Stimulated activated CD4-positive, alpha-beta T cell treated with anti-CD3 and anti-CD28 coated beads, Interleukin-15, amount 100 ng/mL, for 1 hour (primary cell): ENCODE measurements at places on chromosomes 3 and 15.

DNA sequence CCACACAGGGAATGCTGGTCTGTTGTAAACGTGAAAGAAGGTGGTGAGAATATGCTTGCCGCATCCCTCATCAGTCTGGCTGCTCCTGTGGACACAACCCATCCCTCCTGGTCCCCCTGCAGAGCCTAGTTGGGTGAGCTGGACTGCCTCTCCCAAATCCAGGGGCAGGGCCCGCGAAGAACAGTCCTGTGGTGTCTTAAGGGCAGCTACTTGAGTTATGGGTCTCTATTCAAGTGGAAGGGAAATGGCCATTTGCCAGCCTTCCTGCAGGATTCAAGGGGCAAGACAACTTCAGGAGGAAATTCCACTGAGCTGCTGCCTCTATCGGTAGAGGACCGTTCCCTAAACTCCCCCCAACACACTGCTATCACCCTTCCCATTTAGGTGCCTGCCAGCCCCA is 98.9 kb downstream of the IQSEC1 start:
- no peak for DNase-seq

- no peak for DNase-seq
Observed at GRCh38 chr3:61146010-61146890, 105.0 kb downstream of the FHIT start.

DNA sequence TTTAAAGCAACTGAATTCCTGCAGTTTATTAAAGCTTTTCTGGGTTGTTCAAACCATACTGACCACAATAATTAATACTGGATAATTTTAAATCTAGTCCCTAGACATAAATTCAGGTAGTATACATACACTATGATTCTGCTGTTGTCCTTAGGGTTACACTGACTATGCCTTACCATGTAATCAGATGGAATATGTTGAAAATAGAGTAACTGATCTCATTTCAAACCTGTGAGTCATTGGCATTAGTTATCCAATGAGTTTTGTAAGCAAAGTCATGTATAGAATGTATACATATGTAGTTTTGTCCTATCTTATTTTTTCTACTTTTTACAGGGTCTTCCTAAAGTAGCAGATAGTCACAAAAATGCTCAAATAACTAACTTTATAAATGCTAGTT is 517.1 kb upstream of the CCDC54 start:
- no peak for DNase-seq

DNA sequence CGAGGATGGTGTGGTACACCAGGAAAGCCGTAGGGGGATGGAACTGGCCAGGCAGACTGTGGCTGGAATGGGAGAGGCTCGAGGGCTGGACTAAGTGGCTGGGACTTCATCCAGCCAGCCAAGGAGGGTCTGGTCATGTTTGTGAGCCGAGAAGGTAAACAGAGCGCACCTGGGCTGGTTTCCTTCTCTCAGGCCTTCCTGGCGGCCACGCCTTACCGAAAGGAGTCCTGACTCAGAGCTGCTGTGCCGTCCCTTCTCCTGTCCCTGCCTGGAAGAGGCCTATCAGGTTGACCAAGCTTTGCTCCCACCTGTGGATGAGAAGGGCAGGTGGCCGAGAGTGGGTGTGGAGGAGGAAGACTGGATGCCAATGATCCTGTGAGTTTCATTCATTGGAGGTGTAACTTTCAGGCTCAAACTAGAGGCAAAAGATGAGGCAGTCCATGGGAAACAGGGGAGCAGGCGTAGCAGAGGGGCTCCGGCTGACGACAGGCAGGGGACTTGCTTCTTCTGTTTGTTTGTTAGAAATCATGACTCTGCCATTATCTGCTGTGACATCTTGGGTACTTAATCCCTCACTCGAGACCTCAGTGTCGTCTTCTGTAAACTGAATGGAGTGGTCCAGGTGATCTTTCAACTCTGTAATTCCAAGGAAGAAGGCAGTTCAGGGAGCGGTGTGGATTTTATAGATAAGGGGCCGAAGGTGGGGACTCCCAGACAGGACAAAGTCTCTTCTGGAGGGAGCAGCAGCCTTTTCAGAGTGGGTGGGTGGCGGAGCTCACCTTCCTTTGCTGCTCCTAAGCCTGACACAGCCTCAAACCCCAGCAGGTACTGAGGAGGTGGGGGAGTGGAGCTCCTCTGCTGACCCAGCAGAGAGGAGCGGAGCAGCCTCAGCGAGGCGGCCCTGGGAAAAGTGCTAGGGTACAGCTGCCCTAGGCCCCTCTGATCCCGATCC is 71.8 kb upstream of the GATM start:
- DNase-seq = no peak

DNA sequence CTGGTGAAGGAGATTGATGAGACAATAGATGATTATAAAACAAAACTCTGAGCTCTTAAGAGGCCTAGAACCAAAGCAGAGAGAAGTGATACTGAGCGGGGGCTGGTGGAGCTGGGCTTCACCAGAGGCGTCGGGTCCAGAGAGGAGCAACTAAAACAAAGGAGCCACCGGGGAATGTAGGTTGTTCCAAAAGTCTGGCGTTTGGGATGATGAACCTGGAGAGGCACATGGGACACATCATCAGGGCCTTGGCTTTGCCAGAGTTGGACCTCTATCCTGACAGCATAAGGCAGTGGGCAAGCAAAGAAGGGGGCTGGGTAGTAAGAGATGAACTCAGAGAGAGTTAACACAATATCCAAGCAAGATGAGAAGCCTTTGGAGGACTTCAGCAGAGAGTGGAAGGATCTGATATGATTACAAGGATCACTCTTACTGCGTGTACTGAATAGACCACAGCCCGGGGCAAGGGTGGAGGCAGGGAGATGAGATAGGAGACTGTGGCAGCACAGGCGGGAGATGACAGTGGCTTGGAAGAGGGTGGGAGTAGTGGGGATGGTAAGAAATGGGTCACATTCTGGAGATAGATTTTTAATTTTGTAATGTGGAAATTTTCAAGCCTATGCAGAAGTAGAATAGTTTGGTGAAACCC is 36.0 kb upstream of the RASA2 start:
- no peak for DNase-seq
